Iris pigment epithelial cell (primary cell): ENCODE measurements at places on chromosomes 6 and 20.

GRCh38 chr6:33144373-33144772, 47.9 kb downstream of the COL11A2 start:
- peak; percentile 22 for DNase-seq

GRCh38 chr6:111874025-111874415, 768 bp upstream of the FYN start:
- DNase-seq: peak; percentile 49

GRCh38 chr20:53872081-53872541, 198.3 kb downstream of the BCAS1 start:
- peak; percentile 35 for DNase-seq

- DNase-seq: peak; percentile 5
Observed at GRCh38 chr6:91198588-91199255, 611.9 kb upstream of the MAP3K7 start.

DNA sequence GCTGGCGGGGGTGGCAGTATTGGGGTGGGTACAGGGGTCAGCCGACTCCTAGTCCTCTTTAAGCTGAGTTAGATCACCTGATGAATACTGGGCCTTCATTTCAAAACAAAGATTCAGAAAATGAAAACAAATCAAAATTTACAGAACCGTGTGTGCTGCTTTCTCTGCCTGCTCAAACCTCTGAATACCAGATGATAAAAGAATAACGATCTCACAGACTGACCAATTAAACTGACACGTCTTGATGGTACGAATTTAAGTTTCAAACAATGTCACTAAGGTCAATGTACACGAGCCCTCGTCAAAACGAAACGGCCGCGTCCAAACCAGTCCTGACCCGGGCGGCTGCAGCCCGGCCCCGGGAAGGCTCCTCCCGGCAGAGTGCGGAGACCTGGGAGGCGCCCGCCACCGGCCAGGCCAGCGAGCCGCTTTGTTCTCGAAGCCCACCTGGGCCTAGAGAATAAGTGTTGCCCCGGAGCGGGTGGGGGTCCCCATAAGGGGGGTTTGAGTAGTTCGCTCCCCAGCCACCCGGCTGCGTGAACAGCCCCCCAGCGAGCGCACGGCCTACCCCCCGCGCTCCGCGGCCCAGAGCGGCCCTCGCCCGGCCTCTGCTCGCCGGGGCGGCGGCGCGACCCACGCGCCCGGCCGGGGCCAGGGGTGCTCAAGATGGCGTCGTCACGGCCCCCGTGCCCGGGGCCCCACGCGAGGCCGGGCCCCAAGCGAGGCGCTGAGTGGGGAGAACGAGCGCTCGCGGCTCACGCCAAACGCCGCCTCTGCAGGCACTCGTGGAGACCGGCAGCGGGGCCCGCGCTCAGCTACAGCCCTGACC, 728 bp downstream of the PSMA7 start:
- DNase-seq: no peak

GRCh38 chr6:35916056-35916455, 4.8 kb downstream of the SRPK1 start:
- DNase-seq: no peak

- no peak for DNase-seq
Observed at GRCh38 chr20:19283490-19284025, 71.1 kb downstream of the SLC24A3 start.

DNA sequence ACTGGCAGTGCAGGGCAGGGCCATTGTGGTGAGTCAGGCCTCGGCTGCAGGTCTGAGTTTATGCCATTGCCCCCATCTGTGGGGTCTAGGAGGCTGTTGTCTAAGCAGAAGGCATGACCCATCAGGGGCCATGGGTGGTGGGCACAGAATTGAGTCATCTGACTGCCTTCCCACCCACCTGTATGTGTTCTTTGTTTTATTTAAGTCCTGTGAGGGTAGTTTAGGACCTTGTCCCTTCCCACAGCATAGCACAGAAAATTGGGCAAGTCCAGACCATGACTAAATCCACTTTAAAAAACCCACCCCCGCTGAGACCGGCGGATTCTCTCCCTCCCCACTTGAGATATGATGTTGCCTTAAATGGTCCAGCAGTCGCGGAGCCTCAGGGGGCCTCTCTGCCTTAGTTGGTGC, 40.3 kb downstream of the ERMARD start:
- no peak for DNase-seq

DNA sequence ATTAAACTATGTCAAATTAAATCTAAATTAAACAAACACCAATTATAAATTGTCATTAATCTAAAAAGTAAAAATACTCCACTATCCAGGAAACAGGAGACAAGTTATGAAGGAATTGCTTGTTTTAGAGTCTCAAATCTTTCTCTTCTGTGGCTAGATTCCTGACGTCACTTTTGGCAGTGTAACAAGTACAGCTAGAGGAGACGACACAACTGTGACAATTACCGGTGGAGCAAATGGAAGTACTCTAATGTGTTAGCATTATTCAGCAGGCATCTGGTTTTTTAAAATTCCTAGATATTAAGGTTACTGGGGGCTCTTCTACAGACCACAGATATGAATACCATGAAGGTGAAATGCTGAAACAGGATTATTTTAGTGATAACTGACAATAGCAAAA, 1042.7 kb downstream of the EPHA7 start:
- no peak for DNase-seq

GRCh38 chr6:107840636-107841274, 16.6 kb upstream of the SCML4 start:
- DNase-seq: no peak

DNA sequence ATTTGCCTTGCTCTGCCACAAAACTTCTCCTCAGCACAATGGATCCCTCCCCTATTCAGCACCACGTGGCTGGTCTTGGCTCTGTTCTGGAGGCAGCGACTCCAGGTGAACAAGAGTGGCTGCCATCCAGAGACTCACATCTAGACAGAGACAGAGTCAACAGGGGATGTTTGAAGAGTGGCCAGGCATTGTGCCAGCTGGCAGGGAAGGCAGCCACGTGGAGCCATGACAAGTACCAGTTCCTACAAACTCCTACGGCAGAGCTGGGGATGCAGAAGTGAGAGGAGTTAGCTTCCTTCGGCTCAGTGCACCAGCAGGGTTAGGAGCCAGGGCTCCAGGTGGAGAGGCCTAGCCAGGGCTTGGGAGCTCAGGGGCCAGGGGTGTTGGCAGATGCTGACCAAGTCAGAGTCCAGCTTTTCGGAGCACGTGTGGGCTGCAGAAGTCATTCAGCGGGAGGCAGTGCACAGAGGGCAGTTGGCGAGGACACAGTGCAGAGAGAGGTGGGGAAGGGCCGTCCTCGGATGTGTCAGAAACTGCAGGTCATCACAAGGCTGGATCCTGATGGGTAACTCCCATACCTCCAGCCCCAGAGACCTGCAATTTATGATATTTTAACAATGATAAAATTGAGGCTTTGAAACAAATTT, 171.7 kb upstream of the PDE10A start:
- DNase-seq: no peak

DNA sequence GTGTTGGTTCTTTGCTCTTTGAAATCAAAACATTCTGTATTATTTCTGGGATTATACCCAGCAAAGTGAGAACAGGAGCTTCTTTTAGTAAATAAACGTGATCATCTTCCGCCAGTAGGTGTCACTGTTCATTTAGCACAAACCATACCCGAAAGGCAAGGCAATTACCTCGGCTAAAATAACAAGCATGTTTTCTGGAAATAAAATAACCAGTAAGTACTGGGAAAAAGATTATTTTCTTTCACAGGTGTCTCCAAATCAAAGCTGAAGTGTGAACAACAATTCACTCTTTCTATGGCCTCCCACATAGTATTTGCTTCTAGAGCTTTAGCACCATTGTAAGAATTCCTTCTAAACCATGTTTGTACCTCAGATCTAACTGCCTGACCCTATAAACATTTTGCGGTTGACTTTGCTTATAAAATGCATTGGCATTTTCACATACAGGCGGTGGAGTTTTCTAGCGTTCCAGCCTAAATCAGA, 144.6 kb upstream of the AGPAT4 start:
- DNase-seq: peak; percentile 84

GRCh38 chr6:47256361-47256760, 53.3 kb downstream of the TNFRSF21 start:
- DNase-seq: peak; percentile 27

DNA sequence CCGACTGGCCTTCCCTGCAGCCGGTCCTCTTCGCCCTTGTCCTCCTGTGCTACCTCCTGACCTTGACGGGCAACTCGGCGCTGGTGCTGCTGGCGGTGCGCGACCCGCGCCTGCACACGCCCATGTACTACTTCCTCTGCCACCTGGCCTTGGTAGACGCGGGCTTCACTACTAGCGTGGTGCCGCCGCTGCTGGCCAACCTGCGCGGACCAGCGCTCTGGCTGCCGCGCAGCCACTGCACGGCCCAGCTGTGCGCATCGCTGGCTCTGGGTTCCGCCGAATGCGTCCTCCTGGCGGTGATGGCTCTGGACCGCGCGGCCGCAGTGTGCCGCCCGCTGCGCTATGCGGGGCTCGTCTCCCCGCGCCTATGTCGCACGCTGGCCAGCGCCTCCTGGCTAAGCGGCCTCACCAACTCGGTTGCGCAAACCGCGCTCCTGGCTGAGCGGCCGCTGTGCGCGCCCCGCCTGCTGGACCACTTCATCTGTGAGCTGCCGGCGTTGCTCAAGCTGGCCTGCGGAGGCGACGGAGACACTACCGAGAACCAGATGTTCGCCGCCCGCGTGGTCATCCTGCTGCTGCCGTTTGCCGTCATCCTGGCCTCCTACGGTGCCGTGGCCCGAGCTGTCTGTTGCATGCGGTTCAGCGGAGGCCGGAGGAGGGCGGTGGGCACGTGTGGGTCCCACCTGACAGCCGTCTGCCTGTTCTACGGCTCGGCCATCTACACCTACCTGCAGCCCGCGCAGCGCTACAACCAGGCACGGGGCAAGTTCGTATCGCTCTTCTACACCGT, 6.1 kb downstream of the UBD start:
- peak; percentile 76 for DNase-seq

- DNase-seq: no peak
Observed at GRCh38 chr6:137213331-137213740, 5.8 kb downstream of the IFNGR1 start.

- no peak for DNase-seq
Observed at GRCh38 chr6:15484821-15485220, 178.0 kb downstream of the DTNBP1 start.

- DNase-seq: no peak
Observed at GRCh38 chr20:62678553-62678952, 30.1 kb upstream of the NTSR1 start.

DNA sequence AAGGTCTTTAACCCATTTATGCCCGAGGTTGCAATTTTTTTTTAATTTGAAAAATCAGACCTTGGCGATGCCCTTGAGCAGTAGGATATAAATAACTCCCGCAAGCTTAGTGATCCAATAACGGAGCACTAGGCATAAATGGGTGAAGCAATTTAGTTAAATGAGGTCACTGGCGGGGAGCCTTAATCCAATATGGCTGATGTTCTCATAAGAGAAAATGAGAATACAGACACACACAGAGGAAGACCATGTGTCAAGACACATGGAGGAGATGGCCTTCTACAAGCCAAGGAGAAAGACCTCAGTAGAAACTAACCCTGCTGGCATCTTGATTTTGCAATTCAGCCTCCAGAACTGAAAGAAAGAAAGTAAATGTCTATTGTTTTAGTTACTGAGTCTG, 735 bp downstream of the SIRPG start:
- DNase-seq: no peak

GRCh38 chr6:43800746-43801494, 30.9 kb downstream of the VEGFA start:
- no peak for DNase-seq

DNA sequence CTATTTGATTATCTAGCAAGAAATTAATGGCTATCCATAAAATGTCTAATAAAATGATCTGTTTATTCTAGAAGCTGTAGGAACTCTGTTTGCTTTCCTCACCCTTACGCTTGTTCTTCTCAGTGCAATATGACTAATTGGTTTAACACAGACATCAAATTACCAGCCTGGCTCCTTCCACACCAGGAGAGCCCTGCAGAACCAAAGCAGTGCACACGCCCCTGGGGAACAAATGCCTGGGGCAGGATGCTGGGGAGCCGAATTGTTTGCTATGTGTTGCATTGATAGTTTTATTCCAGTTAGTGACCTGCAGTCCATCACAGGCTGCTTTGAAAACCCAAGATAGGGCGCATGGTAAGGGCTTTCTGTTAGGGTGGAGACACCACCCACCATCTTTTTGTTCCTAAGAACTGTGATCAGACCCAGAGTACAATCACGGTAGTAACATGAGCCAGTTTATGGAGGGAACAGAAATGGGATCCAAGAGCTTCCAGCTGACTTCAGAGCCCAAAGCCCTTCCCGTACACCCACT, 126.4 kb upstream of the CD93 start:
- DNase-seq: no peak

- no peak for DNase-seq
Observed at GRCh38 chr6:2919401-2919800, 16.3 kb upstream of the SERPINB9 start.

DNA sequence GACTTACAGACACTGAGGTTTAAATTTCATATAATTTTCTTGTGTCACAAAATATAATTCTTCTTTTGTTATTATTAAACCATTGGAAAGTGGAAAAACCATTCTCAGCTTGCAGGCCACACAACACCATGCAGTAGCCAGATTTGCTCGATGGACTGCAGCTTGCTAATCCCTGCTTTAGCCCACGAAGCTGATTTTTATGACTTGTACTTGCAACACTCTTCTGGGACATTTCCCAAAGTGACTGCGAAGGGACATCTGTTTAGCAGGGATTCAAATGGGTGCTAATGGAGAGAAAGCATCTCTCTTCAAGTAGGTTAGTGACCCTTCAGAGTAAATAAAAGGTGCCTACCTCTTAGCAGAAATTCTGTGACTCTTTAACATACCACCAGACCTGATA, 304.6 kb upstream of the ZFP64 start:
- DNase-seq: no peak

DNA sequence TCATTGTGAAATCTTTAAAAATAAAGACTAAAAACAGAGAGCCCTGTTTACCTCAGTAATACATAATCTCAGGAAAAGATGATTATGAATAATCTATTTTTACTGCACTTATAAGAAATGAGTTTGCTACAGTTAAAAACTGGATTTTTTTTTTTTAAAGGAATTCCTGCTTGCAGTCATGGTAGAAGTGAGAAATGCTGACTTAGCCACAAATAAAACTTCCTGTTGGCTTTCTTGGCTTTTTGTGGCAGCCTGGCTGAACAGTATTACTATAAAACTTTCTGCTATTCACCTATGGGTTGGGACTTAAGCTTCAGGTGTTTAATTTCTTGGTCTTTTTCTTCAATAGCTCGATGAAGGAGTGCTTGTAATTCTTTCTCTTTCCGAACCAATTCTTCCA, 12.0 kb upstream of the MAP7 start:
- DNase-seq: no peak

DNA sequence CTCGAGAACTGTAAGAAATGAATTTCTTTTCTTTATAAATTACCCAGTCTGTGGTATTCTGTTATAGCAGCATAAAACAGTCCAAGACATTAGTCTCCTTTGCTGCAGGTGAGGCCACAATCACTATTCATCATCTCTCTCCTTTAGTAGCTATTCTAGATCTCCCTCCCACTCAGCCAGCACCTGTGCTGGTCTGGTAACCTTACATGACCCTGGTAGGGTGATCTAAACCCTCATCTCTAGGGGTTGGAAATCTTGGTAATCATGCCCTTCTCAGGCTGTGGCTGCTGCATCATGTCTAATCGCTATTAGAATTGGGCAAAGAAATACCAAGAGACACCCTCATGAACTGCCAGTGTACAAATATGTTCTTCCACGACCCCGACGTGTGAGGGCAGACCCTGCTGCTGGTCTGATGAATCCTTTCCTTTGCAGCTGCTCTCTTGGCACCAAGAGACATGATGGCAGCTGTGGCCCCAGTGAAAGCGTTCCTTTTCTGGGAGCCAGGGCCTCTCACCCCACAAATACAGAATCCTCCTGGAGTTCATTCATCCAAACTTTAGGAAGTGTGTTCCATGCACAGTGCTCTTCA, 23.0 kb upstream of the IGF2R start:
- no peak for DNase-seq
